ENCODE measurements at places on chromosomes 2 and 18. TPM values are rescaled to one million over a fixed set of nuclear protein-coding genes. Genes with fewer than 3 reads are reported as not detected.

CTNNA2 gene
- total RNA-seq: not detected

BMP10 gene
- not detected for total RNA-seq

CROCC2 gene
- not detected for total RNA-seq

ELOA2 gene
- not detected for total RNA-seq

SMYD1 gene
- not detected for total RNA-seq

CASP10 gene
- total RNA-seq: 16.9 TPM

C2orf78 gene
- total RNA-seq: not detected

C2orf92 gene
- total RNA-seq: 11.2 TPM

ZNF514 gene
- total RNA-seq: 21.7 TPM

ZSWIM2 gene
- not detected for total RNA-seq

HAUS1 gene
- total RNA-seq: 25.3 TPM

INPP1 gene
- total RNA-seq: 7.1 TPM

TNFRSF11A gene
- total RNA-seq: 6.3 TPM

Data from PC-9 (cell line).